ENCODE measurements at places on chromosomes 16 and 17. TPM values are rescaled to one million over a fixed set of nuclear protein-coding genes. Genes with fewer than 3 reads are reported as not detected.

PRSS27 gene
- 2.8 TPM for total RNA-seq

WBP2 gene
- 42.7 TPM for total RNA-seq

TBC1D3G gene
- total RNA-seq, result not detected

FASN gene
- total RNA-seq, result 94.1 TPM

SLFN12L gene
- not detected for total RNA-seq

QPRT gene
- total RNA-seq, result 39.6 TPM

CBFA2T3 gene
- not detected for total RNA-seq

SOCS1 gene
- 8.1 TPM for total RNA-seq

NRN1L gene
- total RNA-seq, result 0.56 TPM

WSCD1 gene
- total RNA-seq, result not detected

MT1E gene
- total RNA-seq, result not detected

SRL gene
- not detected for total RNA-seq

NXN gene
- total RNA-seq, result 1.1 TPM

KRTAP4-5 gene
- not detected for total RNA-seq

MMP2 gene
- not detected for total RNA-seq

CHST6 gene
- total RNA-seq, result not detected

NUPR1 gene
- not detected for total RNA-seq

TMIGD1 gene
- total RNA-seq, result not detected

ZSCAN10 gene
- total RNA-seq, result not detected

KRT32 gene
- total RNA-seq, result not detected

MYH3 gene
- total RNA-seq, result 1.7 TPM

ITGB4 gene
- total RNA-seq, result 0.19 TPM

LRRC36 gene
- not detected for total RNA-seq

HOXB4 gene
- 6.6 TPM for total RNA-seq

SLC13A5 gene
- total RNA-seq, result not detected

Data from Karpas-422 (cell line).